ENCODE measurements at places on chromosomes 6 and 20.
A peak's percentile ranks its signal among the peaks of the same experiment; 100 is the strongest.

- H3K4me1 ChIP-seq, result no peaks in the 10 kb centered on the region
- DNase-seq, result no peak
- peaks cover 28% of the 10 kb centered on the region for H3K36me3 ChIP-seq
Observed at GRCh38 chr6:31530659-31531058, 1.9 kb downstream of the MCCD1 start.

- H3K27ac ChIP-seq, result no peak overlapping the region
- DNase-seq, result no peak
- H3K4me3 ChIP-seq, result no peak overlapping the region
- H3K27me3 ChIP-seq, result no peaks in the 10 kb centered on the region
- H3K4me1 ChIP-seq, result peaks cover 3% of the 10 kb centered on the region
Observed at GRCh38 chr6:23305325-23305943, 736.1 kb downstream of the HDGFL1 start.

GRCh38 chr6:117906958-117907600 is at the start of gene SLC35F1:
Gene SLC35F1 (plus strand): TSS chr6:117907264.
- H3K27me3 ChIP-seq, result peaks cover 72% of the 10 kb centered on the region
- H3K36me3 ChIP-seq, result no peaks in the 10 kb centered on the region
- peak within 1 kb of the TSS; percentile 20 for H3K4me3 ChIP-seq
- peak; percentile 18 for DNase-seq
- H3K27ac ChIP-seq, result no peak within 1 kb of the TSS
- no peaks in the 10 kb centered on the region for H3K4me1 ChIP-seq

- no peaks in the 10 kb centered on the region for H3K36me3 ChIP-seq
- no peaks in the 10 kb centered on the region for H3K27me3 ChIP-seq
- peaks cover 18% of the 10 kb centered on the region for H3K4me1 ChIP-seq
- no peak overlapping the region for H3K4me3 ChIP-seq
Observed at GRCh38 chr6:64955435-64955848, 751.6 kb downstream of the EYS start.

- no peaks in the 10 kb centered on the region for H3K36me3 ChIP-seq
- no peak overlapping the region for H3K27ac ChIP-seq
- no peaks in the 10 kb centered on the region for H3K4me1 ChIP-seq
- no peak for DNase-seq
Observed at GRCh38 chr20:49445176-49445575, 37.3 kb downstream of the KCNB1 start.

- no peak overlapping the region for H3K27ac ChIP-seq
- no peaks in the 10 kb centered on the region for H3K36me3 ChIP-seq
- no peak for DNase-seq
- no peaks in the 10 kb centered on the region for H3K27me3 ChIP-seq
Observed at GRCh38 chr6:55812509-55812908, 62.9 kb downstream of the BMP5 start.

Measured in common myeloid progenitor, CD34-positive (primary cell).